Activated naive CD8-positive, alpha-beta T cell treated with anti-CD3 and anti-CD28 coated beads, Interleukin-2, amount 10 ng/mL, durations not matched to agents 7 days and 5 days (primary cell): ENCODE measurements at places on chromosomes 5 and 9. TPM values are rescaled to one million over a fixed set of nuclear protein-coding genes. Genes with fewer than 3 reads are reported as not detected.

- H3K4me1 ChIP-seq = peaks cover 22% of the 10 kb centered on the region
- H3K27ac ChIP-seq = no peak overlapping the region
- H3K4me3 ChIP-seq = no peak overlapping the region
These were observed 19.5 kb downstream of the B4GALT1 start for GRCh38 chr9:33147416-33148169.

- no peak overlapping the region for H3K27ac ChIP-seq
- H3K36me3 ChIP-seq = peaks cover 8% of the 10 kb centered on the region
- no peak for DNase-seq
- H3K4me1 ChIP-seq = peaks cover 8% of the 10 kb centered on the region
These were observed 132.4 kb upstream of the OTULINL start for GRCh38 chr5:14449052-14449661.

DUSP1 gene
- 41.5 TPM for total RNA-seq

KCNV2 gene
- not detected for total RNA-seq

GRCh38 chr9:108759399-108759798 is 96.4 kb downstream of the ACTL7B start:
- no peaks in the 10 kb centered on the region for H3K4me1 ChIP-seq
- no peaks in the 10 kb centered on the region for H3K27me3 ChIP-seq
- no peak for DNase-seq
- H3K4me3 ChIP-seq = no peak overlapping the region

MINAR2 gene
- total RNA-seq = not detected

GRCh38 chr9:101486693-101487442 is 46.8 kb upstream of the RNF20 start:
- H3K4me3 ChIP-seq = peak overlapping the region; percentile 57
- no peak overlapping the region for H3K27ac ChIP-seq
- peak; percentile 40 for DNase-seq
- H3K4me1 ChIP-seq = peaks cover 5% of the 10 kb centered on the region
- no peaks in the 10 kb centered on the region for H3K36me3 ChIP-seq

TMEM8B gene
- 6.1 TPM for total RNA-seq

PPIC gene
- not detected for total RNA-seq

COL23A1 gene
- total RNA-seq = 0.60 TPM

GFI1B gene
- total RNA-seq = not detected

CSF1R gene
- total RNA-seq = 3.4 TPM

DNA sequence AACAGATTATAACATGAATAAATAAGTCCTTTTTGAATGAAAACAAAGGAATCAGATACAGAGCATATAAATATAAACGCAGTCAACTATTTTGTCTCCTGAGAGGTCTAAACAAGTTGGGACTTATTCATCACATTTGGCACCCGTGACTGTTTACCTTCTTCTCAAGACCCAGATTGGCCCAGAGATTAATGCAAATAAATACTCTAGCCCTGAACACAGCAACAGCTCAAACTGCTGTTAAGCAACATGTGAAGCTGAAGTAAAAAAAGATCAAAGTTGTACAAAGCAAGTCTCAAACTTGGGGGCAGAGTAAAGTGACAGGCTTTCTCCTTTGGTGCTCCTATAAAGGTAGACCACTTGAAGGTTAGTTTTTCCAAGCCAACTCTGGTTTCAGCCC is 95.0 kb upstream of the NR5A1 start:
- H3K4me3 ChIP-seq = no peak overlapping the region
- H3K4me1 ChIP-seq = no peaks in the 10 kb centered on the region
- peaks cover 17% of the 10 kb centered on the region for H3K27me3 ChIP-seq
- no peaks in the 10 kb centered on the region for H3K36me3 ChIP-seq

AFAP1L1 gene
- 0.09 TPM for total RNA-seq

- peaks cover 21% of the 10 kb centered on the region for H3K27me3 ChIP-seq
- H3K36me3 ChIP-seq = peaks cover 1% of the 10 kb centered on the region
- H3K4me1 ChIP-seq = no peaks in the 10 kb centered on the region
These were observed 65.9 kb downstream of the GARNL3 start for GRCh38 chr9:127330501-127330900.

DNA sequence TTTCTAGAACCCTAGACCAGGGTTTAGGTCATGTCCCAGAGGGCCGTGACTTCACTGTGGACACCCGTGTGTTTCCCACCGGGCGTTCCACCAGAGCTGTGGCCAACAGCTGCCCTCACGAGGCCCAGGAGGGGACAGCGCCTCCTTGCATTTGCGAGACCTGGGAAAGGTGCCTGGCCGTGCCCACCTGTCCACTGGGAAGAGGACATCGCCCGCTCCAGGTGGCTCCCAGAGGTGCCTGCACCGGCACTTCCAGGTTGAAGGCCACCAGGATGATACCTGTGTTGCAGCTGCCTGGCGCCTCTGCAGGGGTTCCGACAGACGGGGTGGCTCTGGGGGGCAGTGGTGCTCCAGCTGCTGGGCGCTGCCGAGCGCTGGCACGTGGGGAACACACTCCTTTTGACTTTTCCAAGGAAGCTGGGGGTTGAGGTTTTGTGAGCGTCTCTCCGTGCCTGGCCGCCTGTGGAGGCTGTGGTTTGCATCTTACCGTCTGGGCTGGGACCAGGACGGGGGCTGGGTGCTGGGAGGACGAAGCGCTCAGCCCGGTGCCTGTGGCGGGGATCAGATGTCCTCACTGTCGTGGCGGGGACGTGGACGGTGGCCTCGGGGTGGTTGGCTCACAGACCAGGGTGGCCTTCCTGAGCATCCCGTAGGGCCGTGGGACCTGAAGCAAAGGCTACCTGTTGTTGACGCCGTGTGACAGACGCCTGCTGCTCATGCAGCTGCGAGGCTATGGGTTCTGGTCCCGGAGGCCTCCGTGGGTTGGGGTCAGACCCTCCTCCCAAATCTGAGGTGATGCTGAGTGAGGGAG is 19.2 kb downstream of the NKD2 start:
- H3K27ac ChIP-seq = no peak overlapping the region
- no peaks in the 10 kb centered on the region for H3K4me1 ChIP-seq
- H3K27me3 ChIP-seq = no peaks in the 10 kb centered on the region
- no peak overlapping the region for H3K4me3 ChIP-seq
- H3K36me3 ChIP-seq = no peaks in the 10 kb centered on the region

AKNA gene
- 492 TPM for total RNA-seq

CCDC192 gene
- total RNA-seq = not detected

DNA sequence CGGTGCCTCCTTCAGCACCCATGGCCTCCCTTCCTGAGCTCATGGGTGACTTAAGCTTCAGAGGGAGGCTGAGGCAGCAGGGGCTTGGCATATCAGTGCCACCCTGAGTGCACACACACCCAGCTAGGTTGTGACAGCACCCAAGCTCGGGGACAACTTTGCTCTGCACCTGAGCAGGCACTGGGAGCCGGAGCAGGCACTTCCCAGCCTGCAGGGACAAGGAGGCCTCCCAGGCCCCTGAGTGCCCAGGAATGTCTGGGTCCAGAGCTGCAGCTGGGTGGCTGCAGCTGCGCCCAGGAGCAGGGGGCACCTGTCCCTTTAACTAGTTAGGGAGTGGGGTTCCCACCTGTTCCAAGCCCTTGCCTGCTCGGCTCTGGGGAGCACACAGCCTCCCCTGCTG is 48.7 kb upstream of the CDH12 start:
- H3K27ac ChIP-seq = no peak overlapping the region
- H3K36me3 ChIP-seq = no peaks in the 10 kb centered on the region
- no peaks in the 10 kb centered on the region for H3K4me1 ChIP-seq
- H3K4me3 ChIP-seq = no peak overlapping the region

GRCh38 chr9:86946201-86947145 is 833 bp downstream of the GAS1 start:
- no peaks in the 10 kb centered on the region for H3K36me3 ChIP-seq
- H3K27me3 ChIP-seq = peaks cover 45% of the 10 kb centered on the region

- H3K36me3 ChIP-seq = peaks cover 2% of the 10 kb centered on the region
- no peak for DNase-seq
- H3K4me1 ChIP-seq = peaks cover 4% of the 10 kb centered on the region
- H3K27me3 ChIP-seq = peaks cover 26% of the 10 kb centered on the region
These were observed 190.3 kb downstream of the MELK start for GRCh38 chr9:36762958-36763357.

- H3K4me3 ChIP-seq = no peak overlapping the region
- DNase-seq = no peak
- H3K27me3 ChIP-seq = peaks cover 61% of the 10 kb centered on the region
- no peaks in the 10 kb centered on the region for H3K36me3 ChIP-seq
- no peak overlapping the region for H3K27ac ChIP-seq
- peaks cover 8% of the 10 kb centered on the region for H3K4me1 ChIP-seq
These were observed 548 bp downstream of the CDC14B start for GRCh38 chr9:96619124-96619465.

DNA sequence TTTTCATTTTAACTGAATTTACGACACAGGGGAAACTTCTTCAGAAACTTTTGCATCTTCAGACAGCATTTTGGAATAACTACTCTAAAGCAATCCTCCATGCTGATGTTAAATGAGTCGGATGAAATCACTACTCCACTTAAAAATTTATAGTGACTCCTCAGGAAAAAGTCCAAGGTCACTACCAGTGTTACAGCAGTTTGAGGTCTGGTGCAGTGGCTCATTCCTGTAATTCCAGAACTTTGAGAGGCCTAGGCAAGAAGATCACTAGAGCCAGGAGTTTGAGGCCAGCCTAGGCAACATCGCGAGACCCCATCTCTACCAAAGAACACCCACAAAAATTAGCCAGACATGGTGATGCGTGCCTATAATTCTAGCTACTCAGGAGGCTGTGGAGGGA is 5.9 kb upstream of the GAS1 start:
- H3K27ac ChIP-seq = no peak overlapping the region
- no peaks in the 10 kb centered on the region for H3K36me3 ChIP-seq
- DNase-seq = no peak

DNA sequence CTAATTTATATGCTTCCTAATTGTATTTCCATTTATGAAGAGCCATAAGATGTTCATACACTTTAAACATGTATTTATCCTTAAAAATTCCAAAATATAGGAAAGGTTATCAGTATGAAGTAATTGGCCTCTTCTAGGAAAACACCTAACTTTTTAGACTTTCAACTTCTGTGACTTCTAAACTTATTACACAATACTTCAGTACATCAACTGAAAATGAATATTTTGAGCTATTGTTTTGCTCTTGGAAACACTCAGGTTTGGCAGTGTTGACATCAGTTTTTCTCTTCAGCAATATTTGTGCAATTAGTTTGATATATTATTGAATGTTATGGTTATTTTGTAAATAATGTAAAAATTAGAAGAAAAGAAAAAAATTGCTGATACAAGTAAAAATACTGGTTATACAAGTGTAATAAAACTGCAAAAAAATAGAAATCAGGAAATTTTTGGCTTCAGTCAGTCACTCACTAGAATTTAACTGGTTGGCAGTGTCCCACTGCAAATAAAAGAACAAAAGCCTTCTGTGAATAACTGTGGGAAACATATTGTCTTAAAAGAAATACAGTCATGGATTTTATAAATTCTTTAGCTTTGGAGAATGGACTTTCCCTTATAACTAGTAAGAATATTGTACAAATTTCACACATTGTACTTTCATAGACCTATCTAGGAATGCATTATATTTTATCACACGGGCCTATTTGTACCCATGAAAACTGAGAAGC is 635.9 kb downstream of the TLE1 start:
- no peak overlapping the region for H3K27ac ChIP-seq
- H3K27me3 ChIP-seq = no peaks in the 10 kb centered on the region
- no peaks in the 10 kb centered on the region for H3K4me1 ChIP-seq
- H3K4me3 ChIP-seq = no peak overlapping the region
- H3K36me3 ChIP-seq = no peaks in the 10 kb centered on the region

DNA sequence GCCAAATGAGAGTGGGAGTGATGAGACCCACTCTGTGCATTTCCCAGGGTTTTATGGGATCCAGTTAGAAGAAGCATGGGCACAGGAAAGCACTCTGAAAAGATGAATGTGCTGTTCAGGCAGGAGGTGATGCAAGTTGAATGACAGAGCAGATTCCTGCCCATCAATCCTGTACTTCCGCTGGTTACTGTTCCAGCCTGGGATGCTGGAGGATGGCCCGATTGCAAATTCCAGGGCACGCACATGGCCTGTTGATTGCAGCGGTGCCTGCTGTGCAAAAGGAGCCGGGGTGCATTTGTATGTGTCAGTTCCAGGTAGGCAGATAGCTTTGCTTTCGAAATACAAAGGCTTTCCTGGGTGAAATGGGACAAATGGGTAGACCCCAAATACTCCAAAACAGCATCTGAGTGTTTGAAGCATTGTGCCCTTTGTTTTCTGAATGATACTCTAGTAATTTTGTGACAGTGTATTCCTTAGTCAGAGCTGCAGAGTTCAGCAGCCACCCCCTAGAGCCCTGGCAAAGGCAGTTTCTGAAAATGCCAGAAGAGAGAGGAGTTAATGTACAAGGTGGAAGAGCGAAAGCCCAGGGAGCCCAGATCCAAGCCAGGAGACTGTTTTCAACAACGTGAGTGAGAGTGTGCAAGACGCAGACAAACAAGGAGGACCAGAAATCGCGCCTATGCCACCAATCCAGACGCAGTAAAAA is 454.2 kb upstream of the CLINT1 start:
- no peaks in the 10 kb centered on the region for H3K4me1 ChIP-seq
- no peak overlapping the region for H3K27ac ChIP-seq
- H3K4me3 ChIP-seq = no peak overlapping the region
- H3K27me3 ChIP-seq = peaks cover 2% of the 10 kb centered on the region
- H3K36me3 ChIP-seq = no peaks in the 10 kb centered on the region
- DNase-seq = no peak

LECT2 gene
- total RNA-seq = not detected

DNA sequence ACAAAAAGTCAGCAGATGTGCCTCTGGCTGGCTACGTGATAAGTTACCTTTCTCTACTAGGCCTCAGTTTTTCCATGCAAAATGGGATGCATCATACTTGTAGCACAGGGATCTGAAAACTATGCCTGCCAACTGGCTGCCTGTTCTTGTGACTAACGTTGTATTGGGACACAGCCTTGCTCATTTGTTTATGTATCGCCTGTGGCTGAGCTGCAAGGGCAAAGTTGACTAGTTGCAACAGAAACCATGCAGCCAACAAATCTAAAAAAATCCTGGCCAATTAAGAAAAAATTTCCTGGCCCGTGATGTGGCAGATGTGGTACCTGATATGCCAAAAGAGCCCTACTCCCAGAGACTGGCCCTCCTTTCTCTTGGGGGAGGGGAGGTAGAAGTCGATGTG is 131.3 kb downstream of the SEC61B start:
- no peak for DNase-seq
- no peak overlapping the region for H3K4me3 ChIP-seq
- H3K27ac ChIP-seq = no peak overlapping the region
- no peaks in the 10 kb centered on the region for H3K4me1 ChIP-seq

CCL21 gene
- total RNA-seq = not detected
